ENCODE measurements at places on chromosomes 7 and 10.

GRCh38 chr10:35386594-35387174, 50.4 kb downstream of the CCNY start:
- no peak for DNase-seq

DNA sequence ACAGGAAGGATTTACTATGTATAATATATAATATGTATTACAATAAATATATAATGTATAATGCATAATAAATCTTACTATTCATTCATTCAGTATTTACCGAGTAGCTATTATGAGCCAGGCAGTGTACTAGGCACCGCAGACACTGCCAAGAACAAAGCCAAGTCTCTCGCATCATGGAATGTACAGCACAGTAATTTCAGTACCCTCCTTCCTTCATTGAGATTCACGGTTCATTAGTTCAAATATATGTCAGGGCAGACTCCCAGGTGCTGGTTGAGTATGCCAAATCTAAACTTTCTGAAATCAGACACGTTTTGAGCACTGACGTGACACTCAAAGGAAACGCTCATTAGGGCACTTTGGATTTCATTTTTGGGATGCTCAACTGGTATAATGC, 9.1 kb downstream of the USP6NL start:
- no peak for DNase-seq

DNA sequence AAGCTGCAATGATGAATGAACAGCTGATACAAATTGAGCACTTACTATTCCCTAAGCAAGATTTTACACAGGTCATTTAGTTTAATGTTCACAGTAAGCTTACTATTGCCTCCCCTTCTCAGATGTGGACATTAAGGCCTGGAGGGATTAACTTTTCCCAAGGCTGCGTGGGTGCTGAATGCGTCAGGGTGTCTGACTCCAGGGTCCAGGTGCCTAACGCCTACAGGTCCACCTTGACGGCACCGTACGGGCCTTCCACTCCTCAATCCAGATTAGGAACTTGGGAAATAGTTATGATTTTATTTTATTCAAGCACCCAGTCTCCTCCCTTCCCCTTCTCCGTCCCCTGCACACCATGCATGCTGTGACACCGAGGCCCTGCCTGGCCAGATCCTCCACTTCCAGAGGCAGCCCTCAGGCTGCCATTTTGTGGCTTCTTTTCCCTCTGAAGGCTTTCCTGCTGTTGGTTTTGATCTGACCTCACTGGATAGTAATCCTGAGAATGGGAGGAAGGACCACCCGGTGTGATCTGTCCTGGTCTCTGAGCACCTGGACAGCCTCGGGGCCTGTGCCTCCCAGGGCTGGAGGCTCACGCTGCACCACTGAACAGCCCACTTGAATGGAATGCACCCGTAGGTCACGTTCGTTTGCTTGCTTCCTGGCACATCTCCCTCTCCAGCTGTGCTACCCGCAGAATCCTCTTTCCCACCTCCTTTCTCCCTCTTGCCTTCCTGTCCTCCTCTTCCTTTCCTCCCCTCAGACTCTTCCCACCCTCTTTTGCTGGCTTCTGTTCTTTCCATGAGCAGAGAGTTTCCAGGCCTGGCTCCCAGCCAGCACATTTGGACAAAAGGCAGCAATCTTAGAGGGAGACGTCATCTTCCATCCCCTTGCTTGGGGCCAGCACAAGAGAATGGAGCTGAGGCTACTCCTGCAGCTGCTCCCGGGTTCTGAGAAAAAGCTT, 14.4 kb downstream of the DENND2A start:
- no peak for DNase-seq

DNA sequence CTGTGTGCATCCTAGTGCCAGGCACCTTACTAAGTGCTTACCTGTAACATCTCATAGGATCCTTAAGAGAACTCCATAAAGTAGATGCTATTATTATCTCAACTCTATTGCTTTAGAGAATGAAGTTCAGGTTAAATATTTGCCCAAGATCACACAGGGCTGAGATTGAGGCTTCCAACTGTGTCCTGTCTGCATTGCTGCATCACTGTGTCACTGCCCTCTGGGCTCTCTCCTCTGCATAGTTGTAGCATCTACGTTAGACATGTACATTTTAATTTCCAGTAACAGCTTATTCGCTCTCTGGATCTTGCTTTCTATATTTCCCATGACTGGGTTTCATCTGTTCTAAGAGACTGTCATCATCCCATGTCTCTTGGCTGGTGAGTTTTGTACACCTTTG, 63.6 kb upstream of the FZD8 start:
- no peak for DNase-seq

GRCh38 chr10:110755781-110756180, 111.6 kb downstream of the RBM20 start:
- DNase-seq = no peak

DNA sequence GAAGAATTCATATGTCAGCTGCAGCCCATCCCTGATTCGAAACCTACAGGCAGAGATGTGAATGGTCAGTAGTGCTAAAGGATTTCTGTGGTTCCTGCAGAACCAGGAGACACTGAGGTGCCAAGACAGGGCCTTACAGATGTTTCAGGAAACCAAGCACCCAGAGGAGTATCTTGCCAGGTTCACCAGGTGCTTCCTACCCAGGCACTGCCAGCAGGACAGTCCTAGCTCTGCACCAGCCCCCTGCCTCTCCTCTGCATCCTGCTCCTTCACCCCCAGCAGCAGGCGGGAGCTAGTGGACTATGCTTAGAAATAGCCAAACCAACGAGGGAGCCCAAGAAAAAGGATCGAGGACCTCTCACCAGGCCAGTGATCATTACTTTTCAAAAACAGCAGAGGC, 4.2 kb upstream of the IKZF1 start:
- DNase-seq = no peak

DNA sequence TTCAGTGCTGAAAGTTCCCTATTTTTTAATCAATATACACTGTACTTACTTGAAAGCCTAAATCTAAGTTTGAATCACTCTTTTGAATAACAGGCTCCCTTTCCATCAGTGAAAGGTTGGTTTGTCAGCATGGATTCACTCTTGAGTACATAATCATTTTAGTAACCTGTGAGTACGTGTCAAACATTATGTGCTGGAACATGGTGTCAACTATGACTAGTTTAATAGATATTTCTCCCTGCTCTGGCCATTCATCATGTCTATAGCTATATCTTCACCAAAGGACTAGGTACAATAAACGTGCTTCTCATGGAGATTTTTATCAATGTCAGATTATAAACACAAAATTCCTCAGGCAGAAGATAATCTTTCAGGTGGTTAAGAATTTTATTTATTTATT, 61.7 kb upstream of the MDFIC start:
- no peak for DNase-seq

DNA sequence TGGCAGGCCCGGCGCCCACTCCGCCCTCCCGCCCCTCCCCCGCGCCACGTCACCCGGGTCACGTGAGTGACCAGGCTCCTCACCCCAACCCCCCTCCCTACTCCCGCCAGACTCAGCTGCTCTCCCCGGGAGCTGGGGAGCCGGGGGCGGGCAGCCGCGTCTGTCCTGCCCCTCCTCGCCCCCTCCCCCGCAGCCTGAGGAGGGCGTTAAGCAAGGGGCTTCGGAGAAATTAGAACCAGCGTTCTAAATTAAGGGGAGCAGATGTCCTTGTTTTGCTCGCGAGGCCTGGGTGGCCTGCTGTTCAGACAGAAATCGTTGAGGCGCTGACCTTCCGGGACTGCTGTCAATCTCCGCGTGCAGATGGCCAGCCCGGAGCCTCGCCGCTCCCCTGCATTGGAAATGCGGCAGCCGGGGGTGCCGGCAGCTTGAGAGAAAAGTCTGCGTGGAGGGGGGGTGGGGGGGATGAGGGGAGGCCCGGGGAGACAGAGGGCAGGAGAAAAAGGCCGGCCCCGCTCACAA, 102.2 kb upstream of the ZNF438 start:
- DNase-seq = peak; percentile 64

DNA sequence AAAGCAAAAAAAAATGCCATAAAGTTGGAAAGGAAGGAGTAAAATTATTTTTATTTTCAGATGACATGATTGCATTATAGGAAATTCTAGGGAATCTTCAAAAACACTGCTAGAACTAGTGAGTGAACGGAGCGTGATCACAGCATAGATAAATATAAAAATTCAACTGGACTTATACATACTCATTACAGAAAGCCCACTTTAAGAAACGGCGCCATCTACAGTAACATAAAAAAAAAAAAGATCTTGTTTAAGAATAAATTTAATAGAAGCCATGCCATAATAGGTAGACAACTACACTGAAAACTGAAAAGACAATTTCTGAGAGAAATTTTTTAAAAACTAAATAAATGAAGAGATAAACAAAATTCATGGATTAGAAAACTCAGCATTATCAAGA, 623.1 kb upstream of the MGMT start:
- DNase-seq = no peak

- DNase-seq = no peak
Measured at GRCh38 chr7:79376299-79377025, 77.0 kb downstream of the MAGI2 start.

- no peak for DNase-seq
Measured at GRCh38 chr10:13810568-13810967, 223.8 kb downstream of the PRPF18 start.

- peak; percentile 35 for DNase-seq
Measured at GRCh38 chr10:75408911-75409885, 7.6 kb upstream of the ZNF503 start.

DNA sequence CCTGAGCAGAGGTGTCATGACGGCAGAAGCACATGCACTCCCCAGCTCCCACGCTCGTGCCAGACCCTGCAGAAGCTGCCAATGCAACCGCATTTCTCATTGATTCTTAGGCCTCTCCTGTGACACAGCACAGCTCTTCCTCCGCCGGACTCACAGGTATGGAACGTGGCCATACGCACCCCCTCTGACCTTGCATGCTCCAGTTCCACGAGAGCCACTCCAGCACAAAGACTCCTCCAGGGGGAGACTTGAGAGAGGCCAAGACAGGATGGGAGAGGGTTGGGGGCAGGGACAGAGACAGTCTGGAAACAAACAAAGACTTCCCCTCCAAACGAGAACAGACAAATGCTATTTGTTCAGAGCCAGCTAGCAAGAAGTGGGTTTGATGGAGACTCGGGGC, 124.3 kb upstream of the PPP2R2D start:
- DNase-seq = no peak

Data from activated CD8-positive, alpha-beta T cell treated with anti-CD3 and anti-CD28 coated beads for 36 hours (primary cell).